SIG-M5 (cell line): ENCODE measurements at places on chromosomes 16 and 17.
A peak's percentile ranks its signal among the peaks of the same experiment; 100 is the strongest.

DNA sequence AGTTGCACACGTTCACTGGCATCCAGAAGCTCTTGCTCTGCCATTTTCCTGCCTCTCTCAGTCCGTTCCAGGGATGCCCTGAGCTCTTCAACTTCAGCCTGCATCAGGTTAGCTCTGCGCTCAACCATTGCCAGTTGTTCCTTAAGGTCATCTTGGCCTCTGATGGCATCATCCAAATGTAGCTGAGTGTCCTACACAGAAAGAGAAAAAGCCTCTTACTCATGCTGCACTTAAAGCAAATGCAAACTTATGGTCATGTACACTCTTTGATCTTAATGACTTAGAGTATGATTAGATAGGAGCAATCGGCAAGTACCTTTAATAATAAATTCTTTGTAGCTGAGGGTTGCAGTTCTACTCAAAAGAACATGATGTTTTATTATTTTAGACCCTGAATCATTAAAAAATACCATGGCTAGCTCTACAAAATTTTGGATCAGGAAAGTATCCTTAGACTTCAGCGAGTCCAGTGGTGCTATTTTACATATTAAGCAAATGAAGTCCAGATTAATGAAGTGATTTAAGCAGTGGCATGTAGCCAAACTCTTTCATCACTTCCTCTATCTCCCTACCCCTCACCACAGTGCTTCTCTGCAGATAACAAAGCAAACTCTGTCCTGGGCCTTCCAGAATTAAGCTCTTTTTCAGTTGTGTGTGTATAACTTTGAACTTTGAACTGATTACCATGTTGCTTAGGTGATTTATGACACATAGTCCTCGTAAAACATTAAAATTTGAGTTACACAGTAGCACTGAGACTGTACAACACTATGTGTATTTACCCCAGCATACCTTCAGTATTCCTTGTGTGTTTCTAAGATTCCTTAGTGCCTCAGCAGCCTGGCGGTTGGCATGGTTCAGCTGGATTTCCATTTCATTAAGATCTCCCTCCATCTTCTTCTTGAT is 22.1 kb downstream of the MYH4 start:
- DNase-seq: no peak

DNA sequence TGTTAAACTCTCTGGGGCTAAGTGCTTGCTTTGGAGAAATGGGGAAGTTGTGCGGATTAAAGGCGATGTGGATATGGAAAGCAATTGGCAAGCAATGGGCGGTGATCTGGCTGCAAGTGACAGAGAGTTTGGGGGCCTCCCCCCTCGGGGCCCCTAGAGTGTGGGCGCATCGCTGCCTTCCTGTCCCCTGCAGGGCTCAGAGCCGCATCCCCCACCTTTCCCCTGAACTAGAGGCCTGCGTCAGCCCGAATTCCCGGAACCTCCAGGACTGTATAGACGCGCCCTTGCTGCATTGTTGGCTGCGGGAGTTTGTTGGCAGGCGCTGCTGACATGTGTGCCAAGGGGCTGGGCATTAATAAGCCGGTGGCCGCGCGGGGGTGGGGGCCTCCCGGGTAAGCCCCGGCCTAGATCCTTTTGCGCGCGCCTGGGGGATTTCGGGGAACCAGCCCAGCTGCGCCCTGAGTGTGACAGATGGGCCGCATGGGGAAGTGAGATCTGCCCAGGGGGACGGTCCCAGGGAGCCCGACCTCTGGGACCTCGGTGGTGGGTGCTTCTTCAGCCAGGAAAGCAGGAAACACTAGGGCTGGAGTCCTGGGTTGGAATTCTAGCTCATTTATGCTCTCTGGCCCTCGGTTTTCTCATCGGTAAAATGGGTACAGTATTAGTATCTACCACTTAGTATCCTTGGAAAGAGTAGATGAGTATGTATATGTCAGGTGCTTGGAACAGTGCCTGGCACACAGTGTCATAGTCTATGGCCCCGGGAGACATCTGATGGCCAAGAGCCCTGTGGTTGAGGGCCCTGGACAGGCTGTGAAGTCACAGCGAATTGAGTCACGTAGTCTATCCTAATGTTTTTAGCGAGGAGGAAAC is 1.0 kb downstream of the EEF2K start:
- peak; percentile 46 for DNase-seq

DNA sequence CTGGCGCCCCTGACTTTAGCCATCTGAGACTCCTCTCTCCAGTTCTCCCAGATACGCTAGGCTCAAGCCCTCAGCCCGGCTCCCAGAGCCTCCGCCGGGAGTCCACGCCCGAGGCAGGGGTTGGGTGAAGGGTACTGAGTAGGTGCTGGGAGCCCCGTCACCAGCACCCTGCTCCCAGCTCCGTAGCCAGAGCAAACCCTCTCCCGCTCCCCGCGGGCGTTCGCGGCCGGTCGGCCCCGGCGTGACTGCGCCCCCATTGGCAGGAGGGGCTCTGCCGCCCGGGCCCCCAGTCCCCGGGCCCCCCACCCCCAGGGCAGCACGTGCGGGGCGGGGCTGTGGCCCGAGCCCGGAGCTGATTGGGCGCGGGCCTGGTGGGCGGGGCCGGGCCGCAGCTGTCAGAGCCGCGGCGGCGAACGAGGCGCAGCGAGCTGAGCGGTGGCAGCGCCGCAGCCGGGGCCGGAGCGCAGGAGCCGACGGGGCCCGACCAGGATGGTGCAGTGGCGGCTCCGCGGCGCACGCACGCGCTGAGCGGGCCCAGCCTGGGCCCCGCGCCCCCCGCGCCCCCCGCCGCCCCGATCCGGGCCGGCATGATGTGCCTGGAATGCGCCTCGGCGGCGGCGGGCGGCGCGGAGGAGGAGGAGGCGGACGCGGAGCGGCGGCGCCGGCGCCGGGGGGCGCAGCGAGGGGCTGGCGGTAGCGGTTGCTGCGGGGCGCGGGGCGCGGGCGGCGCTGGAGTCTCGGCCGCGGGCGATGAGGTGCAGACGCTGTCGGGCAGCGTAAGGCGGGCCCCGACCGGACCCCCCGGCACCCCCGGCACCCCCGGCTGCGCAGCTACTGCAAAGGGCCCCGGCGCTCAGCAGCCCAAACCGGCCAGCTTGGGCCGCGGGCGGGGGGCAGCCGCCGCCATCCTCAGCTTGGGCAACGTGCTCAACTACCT is at the start of gene SPNS2:
Gene SPNS2 (plus strand): TSS at position 421 of the 937 bp plus-strand sequence. CDS start 167 bp downstream, at position 588.
- no peak for DNase-seq

DNA sequence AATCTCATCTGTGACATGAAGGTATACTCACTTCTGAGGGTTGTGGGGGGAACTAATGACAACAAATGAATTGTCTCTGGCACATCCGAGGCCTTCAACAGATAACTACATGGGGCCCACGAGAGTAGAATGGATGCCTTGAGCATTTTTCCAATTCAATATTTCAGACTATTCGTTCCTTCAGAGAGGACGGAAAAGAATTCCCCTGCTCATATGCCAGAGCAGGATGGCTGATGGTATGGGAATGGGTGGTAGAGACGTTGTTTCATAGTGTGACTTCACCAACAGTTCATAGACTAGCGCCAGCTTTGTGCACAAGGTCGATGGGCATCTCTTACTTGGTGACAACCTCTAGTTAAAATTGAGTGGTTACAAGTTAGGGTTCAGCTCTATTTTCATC is 61.3 kb downstream of the HLF start:
- no peak for DNase-seq

DNA sequence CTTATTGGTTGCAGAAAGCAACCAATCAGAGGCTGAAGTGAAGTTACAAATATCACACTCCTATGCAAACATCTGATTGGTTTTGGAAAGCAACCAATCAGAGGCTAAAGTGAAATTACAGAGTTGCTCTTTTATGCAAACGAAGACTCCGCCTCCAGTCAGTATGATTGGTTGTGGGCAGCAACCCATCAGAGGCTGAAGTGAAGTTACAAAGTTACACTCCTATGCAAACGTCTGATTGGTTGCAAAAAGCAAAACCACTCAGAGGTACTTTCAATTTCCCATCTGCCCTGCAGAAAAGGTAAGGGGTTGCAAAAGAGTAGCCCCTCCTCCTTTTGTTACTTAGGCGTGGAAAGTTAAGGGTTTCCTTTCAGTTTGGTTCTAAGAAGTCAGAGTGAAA is 697.3 kb downstream of the MAF start:
- no peak for DNase-seq
